ENCODE measurements at places on chromosomes 13 and 19.

GRCh38 chr13:21011378-21011777 lies 50.0 kb downstream of the LATS2 start:
- no peak for DNase-seq

GRCh38 chr19:39106194-39106593 lies 19.4 kb upstream of the PAK4 start:
- no peak for DNase-seq

DNA sequence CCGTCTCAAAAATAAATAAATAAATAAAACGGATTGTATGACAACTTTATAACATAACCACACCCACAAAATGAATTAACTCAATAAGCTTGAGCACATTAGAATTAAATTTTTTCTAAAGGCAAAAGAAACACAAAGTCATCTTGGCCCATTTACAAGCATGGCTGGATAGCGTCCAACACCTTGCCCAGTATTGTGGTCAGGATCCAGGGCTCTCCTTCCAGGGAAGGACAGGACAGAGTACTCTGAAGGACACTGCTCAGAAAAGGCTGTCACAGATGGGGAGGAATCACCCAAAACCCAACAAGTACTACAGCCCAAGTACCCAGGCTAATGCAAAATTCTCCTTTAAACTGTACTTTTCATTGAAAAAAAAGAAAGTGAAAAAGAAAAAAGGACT lies 27.1 kb downstream of the SUGP2 start:
- DNase-seq, result no peak

- DNase-seq, result no peak
These were observed 789.1 kb upstream of the SLITRK5 start for GRCh38 chr13:86882107-86882506.

GRCh38 chr19:40815223-40815622 lies 16.2 kb downstream of the EGLN2 start:
- no peak for DNase-seq

- no peak for DNase-seq
These were observed 9.1 kb upstream of the LHFPL6 start for GRCh38 chr13:39612023-39612637.

DNA sequence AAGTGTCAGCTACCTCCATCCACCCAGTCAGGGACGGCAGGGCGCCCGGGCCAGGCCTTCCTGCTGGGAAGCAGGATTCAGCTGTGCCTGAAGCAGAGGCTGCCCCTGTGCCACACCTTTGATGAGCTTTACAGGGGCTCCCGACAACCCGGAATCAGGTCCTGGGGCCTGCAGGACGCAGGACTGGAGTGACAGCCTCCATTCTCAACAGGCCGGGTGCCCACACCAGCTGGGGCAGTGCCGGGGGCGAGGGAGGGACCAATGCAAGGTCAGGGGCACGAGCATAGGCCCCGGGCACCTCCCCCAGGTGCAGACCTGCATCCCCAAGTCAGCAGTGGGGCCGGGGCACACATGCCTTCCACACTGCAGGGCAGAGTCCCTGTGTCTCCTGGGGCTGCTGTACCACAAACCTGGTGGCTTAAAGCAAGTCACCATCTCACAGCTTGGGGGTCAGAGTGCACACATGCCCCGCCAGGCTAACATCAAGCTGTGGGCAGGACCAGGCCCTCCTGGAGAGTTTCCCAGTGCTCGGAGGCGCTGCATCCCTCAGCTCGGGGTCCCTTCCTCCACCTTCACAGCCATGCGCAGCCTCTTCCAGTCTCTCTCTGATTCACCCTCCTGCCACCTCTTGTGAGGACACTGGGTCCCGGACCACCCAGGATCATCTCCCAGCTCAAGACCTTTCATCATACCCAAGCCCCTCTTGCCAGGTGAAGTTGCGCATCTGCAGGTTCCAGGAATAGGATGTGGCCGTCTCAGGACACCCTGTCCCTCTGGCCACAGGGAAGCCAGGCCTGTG lies 13.4 kb downstream of the UBXN6 start:
- DNase-seq, result no peak

- DNase-seq, result no peak
These were observed 104.4 kb upstream of the LSM14A start for GRCh38 chr19:34067861-34068271.

- DNase-seq, result no peak
These were observed 2.3 kb upstream of the ABCA7 start for GRCh38 chr19:1037621-1038064.

GRCh38 chr13:103006641-103007426 lies 59.4 kb downstream of the SLC10A2 start:
- DNase-seq, result no peak

DNA sequence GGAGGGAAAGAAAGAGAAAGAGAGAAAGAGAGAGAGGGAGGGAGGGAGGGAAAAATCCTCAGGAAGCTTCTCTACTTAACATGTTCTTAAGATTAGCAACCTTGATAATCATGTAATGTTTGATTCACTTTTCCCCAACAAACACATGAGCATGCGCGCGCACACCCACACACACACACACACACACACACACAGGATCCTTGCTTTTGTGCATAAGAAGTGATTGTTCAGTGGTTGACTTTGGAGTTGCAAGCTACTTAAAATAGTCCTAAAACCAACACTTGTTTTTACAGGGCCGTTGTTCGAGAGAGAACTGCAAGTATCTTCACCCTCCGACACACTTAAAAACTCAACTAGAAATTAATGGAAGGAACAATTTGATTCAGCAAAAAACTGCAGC lies 100.0 kb upstream of the RAP2A start:
- no peak for DNase-seq

DNA sequence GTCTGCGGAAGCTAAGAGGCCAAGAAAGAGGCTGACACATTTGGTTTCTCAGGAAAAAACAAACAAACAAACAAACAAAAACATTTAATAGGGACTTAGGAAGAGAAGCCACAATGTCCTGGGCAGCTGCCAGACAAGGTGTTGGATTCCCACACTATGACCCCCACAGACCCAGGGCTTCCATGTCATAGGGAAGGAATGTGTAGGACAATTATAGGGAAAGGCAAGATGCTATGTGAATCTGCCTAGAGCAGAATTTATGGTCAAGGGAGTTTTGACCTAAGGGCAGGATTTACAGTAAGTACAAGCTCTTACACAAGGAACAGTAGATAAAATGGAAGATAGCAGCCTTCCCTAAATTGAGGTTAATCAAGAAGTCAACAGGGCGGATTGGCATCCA lies 9.1 kb upstream of the CDADC1 start:
- no peak for DNase-seq

DNA sequence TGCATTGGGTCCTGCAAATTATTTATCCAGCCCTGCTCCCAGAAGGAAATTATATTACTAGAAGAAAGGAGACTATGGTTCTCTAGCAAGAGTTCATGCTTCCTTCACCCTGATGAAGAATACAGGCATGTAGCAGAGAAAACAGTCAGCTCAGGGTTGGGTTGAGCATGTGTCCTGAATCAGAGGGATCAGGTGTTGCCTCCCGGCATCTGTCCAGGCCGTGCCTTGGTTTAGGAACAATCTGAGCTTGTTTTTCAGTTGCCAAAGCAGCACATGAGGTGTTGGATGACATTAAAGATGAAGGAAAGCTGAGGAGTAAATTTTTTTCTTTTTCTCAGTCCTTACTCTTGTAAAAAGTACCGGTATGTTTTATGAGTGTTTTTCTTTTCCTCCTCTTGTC lies 62.0 kb downstream of the KL start:
- DNase-seq, result no peak

DNA sequence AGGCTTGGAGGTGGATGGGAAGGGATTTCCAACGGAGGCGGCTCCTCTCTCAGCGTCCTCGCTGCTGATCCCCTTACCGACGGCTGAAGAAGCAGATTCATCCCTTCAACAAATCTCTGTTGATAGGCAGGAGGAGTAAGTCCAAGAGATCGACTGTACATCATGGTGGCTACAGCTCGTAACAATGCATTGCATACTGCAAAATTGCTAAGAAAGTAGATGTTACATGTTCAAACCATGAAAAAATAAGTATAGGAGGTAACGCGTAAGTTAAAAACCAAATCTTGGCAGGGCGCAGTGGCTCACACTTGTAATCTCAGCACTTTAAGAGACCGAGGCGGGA lies 468 bp upstream of the SLC39A3 start:
- no peak for DNase-seq

GRCh38 chr13:97478247-97478646 lies 44.3 kb downstream of the RAP2A start:
- no peak for DNase-seq

- no peak for DNase-seq
These were observed 7.5 kb downstream of the RPS9 start for GRCh38 chr19:54207983-54208783.

DNA sequence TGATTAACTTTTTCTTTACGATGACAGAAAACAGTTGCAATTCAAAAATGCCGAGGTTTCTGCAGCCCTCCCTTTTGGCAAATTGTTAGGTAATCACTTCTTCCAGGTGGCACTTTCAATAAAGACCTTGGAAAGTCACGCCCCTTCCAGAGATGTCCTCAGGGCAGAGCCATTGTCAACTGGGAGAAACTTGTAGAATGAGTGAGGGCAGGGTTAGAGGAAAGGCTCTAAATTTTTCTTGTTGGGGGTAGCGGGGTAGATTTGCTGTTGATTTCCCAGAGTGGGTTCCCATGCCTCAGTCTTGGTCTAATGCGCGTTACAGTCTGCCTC lies 421.1 kb downstream of the FGF9 start:
- no peak for DNase-seq

- no peak for DNase-seq
These were observed 629 bp upstream of the FGF9 start for GRCh38 chr13:21670006-21670882.

DNA sequence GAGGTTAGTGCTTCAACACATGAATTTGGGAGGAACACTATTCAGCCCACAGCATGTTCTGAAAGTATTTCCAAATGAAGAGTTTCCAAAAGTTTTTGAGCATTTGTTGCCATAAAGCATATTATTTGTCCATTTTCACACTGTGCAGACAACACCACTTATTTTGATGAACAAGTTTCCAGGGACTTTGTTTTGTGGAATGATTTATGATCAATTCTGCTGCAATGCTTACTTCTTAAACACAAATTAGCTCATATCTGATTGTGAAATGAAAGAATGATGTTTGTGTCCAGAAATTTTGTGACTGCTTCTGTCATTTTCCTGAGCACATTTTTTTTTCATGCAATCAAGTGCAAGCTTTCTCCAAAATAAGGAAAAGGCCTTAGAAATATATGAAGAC lies 205.3 kb downstream of the RAP2A start:
- DNase-seq, result no peak

DNA sequence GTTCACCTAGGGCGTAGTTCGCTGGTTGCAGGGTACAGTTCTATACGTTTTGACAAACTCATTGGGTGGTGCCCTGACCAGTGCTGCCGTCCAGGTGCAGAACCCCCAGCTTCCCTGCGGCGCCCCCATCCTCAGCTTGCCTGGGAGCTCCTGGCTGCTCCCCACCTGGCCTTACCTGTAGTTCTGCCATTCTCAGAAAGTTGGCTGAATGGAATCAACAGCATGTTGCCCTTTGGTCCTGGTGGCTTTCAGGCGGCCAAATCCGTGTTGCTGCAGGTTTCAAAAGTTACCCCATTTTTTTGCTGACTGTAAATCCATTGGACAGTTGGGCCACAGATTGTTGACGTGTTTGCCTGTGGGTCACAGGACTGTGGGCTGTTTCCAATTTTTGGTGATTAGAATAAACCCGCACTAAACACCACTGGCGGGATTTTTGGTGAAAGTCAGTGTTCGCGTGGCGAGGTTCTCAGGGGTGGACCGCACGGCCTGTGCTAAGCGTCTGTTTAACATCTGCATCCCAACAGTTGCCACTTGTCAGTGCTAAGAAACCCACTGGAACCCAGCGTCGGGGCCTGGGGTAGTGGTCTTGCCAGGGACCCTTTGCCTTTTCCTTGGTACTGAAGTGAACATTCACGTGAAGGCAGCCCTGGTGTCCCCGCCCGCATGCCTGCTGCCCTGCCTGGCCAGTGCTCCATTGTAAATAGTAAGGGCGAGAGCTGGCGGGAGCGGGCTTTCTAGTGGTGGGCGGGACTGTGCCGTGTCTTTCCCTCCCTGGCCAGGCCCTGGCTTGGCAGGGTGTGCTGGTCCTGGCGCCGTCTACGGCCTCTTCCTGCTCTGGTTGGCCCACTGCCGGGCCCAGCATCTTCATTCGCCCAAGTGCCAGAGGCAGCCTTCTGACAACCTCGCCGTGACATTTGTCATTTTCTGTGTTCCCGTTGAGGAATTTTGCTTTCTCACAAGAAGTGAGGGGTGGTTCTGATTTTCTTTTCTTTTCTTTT lies 3.3 kb downstream of the DOT1L start:
- no peak for DNase-seq

GRCh38 chr19:6358003-6358402 lies 3.3 kb upstream of the CLPP start:
- no peak for DNase-seq

DNA sequence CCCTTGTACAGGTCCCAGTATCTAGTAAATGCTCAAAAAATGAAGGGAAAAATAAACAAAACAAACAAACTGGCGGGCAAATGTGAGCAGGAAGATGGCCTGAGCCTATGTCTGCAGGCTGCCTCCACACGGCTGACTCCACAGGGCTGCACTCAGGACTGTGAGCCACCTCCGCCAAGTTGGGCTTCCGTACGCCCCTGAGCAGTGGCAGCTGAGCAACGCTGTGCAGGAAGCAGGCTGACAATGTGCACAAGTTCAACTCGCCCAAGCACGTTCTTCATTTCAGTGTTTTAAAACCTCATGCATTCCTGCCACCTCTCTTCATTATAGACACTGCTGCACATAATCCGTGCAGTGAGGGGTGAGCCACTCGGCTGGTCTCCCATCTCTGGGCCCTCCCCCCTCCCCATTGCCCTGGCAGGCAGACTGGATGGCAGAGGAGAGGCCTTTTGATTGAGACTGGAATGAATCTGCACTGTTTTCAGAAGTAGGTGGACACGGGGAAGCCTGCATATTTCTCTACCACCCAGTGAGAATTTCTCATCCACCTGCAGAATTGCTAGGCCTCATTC lies 915.3 kb downstream of the UQCRFS1 start:
- no peak for DNase-seq

DNA sequence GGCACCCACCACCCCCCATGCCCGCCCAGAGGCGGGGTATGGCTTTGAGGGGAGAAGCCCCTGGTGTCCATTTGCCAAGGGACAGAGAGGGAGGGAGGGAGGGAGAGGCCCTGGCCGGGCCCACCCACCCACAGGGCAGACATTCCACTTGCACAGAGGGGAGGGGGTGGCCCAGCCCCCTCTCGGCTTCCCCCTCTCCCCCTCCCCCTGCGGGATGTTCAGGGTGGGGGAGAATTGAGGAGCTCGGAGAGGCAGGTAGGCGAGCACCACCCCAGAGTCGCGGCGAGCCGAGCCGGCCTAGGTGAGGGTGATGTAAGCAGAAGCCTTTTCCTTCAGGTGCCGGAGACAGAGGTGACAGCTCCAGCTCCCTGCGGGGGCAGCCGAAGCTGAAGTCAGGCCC lies 12.3 kb downstream of the DPF1 start:
- no peak for DNase-seq

DNA sequence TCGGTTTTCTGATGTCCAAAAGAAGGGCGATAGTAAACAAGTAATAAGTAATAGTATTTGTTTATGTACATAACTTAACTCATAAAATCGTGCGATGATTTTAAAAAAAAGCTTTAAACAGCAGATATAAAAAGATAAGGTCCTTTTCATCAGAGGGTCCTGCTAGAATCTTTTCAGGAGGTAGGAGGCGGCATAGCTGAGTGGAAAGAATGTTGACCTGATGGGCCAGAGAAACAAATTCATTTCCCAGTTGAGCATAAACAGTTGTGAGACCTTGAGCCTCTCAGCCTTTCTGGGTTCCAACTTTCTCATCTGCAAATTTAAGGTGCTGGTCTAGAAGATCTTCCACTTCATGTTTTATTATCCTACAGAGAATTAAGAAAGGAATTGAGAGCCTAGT lies 173.5 kb downstream of the LACC1 start:
- DNase-seq, result no peak

Measured in amygdala (tissue), 56 donors.